ENCODE measurements at places on chromosomes 3 and 15. TPM values are rescaled to one million over a fixed set of nuclear protein-coding genes. Genes with fewer than 3 reads are reported as not detected.

Gene MITF
- 7.9 TPM for total RNA-seq

Gene APEH
- total RNA-seq: 60.7 TPM

Gene RTP1
- total RNA-seq: not detected

Gene CCR1
- total RNA-seq: not detected

Gene DPPA4
- total RNA-seq: not detected

Gene GPR62
- total RNA-seq: not detected

Gene FOXL2
- 2.6 TPM for total RNA-seq

Gene GOLGA6L6
- total RNA-seq: not detected

Gene C3orf70
- total RNA-seq: 0.02 TPM

Gene RASGRP1
- 0.28 TPM for total RNA-seq

Gene BCHE
- 1.1 TPM for total RNA-seq

Gene HDGFL3
- 43.4 TPM for total RNA-seq

Gene SLC22A14
- 0.07 TPM for total RNA-seq

Gene CPEB1
- total RNA-seq: 3.2 TPM

Gene HCLS1
- 0.06 TPM for total RNA-seq

Gene CNTN4
- not detected for total RNA-seq

Gene MUSTN1
- total RNA-seq: 0.28 TPM

Gene TJP1
- total RNA-seq: 70.1 TPM

Gene ECE2
- total RNA-seq: not detected

Gene ALDH1L1
- total RNA-seq: 0.76 TPM

All from A549 treated with Mapracorat at 1 μM for 4 hours (cell line).